ENCODE measurements at places on chromosomes 4 and X.

DNA sequence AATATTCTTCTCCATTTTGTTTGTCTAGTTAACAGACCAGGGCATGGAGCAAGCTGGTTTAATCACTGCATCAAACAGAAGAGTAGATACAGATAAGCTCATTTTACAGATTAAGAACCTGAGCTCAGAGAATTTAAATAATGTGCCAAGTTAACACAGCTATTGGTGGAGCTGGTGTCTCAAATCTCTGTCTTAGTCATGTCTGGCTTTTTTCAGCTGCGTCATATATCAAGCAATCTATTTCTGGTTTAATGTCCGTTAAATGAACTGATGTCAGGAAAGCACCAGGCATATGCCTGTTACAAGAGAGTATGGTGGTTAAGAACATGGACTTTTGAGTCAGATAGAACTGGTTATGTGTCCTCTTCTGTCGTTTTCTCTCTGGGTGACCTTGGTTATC, 79.8 kb upstream of the ADGRA3 start:
- DNase-seq = no peak

- no peak for DNase-seq
Observed at GRCh38 chr4:125780164-125780563, 465.4 kb downstream of the FAT4 start.

GRCh38 chrX:107396235-107396634, 53.2 kb upstream of the FRMPD3 start:
- DNase-seq = no peak

DNA sequence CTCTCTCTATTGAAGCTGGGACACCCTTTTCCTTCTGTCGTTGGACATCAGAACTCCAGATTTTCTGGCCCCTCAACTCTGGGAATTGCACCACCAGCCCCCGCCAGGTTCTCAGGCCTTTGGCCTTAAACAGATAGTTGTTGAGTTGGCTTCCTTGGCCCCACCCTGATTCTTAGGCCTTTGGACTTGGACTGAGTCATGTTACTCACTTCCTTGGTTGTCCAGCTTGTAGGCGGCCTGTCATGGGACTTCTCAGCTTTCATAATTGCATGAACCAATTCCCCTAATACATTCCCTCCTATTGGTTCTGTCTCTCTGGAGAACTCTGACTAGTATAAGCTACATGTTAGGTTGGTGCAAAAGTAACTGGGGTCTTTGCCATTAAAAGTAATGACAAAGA, 195.7 kb downstream of the GPAT3 start:
- DNase-seq = no peak

DNA sequence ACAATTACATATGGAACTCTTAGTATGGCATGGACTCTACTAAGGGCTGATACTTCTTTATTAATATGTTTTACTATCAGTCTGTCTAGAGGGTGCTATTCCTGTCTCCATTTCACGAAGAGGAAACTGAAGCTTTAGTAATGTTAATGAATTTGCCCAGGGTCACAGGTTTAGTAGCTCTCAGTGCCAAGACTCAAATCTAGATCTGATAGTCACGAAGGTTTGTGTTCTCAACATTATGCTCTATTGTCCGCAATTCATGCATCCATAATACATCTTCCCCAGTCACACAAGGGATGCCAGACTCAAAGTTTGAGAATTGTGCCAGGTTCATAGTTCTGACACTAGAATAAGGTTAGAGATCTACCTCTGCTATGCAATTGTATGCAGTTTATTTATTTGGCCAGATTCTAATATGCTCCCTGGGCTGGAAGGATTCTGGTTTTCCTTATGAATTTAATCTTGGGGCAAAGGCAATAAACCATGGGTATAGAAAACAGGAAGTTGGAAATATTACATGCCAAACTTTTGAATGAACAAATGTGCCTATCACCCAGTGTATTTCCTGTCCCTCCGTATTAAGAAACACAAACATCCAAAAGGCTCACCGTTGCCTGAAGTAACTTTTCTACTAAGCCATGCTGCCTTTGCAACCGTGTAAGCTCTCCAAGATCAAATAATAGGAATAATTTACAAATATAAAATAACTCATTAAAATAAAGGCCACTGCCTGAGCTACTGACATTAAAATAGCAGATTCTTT, 478.5 kb downstream of the INPP4B start:
- no peak for DNase-seq

GRCh38 chr4:124173912-124174311, 538.6 kb downstream of the ANKRD50 start:
- no peak for DNase-seq

GRCh38 chr4:77861495-77861894, 1.1 kb upstream of the MRPL1 start:
- no peak for DNase-seq

DNA sequence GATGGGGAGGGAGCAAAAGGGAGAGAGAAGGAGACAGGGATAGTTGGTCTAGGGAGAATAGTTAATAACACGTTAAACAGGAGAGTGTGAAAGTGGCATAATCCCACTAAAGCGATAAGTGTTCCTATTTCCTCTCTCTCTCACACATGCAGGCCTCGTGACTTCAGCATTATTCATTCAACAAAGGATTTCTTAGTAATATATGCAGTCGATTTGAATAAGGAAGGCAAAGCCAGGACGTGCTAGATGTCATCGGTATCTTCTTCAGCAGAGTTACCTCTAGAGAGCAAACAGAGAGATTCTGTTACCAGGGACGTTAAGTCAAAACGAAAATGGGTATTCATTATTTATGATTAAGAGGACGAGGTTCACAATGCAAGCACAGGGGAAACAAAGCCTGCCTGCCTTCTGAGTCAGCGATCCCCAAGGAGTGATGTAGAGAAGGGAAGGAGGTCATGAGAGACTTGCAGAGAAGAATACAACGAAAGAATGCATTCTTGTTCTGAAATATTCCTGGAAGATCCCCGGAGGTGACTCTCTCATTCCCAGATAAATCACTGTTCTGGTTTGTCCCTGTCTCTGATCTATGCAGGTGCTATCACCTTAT, 1048.4 kb downstream of the NLGN4X start:
- no peak for DNase-seq

DNA sequence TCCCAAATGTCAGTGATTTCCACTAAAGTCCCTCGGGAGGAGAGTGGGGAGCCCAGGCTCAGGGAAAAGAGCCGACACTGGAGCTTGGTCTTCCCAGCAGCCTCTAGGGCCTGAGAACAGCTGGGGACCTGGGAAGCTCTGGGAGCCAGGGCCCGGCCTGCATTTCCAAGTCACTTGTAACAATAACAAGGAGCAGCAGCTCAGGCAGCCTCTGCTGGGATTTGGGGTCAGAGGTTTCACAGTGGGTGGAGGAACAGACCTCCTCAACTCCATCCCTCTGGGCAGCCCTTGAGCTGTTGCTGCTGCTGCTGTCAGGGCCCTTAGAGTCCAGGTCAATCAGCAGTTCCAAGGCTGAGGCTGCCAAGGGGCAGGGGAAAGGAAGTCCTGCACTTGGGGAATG, 11.1 kb downstream of the STARD8 start:
- no peak for DNase-seq

- DNase-seq = no peak
Observed at GRCh38 chr4:85966373-85966772, 393.5 kb downstream of the MAPK10 start.

DNA sequence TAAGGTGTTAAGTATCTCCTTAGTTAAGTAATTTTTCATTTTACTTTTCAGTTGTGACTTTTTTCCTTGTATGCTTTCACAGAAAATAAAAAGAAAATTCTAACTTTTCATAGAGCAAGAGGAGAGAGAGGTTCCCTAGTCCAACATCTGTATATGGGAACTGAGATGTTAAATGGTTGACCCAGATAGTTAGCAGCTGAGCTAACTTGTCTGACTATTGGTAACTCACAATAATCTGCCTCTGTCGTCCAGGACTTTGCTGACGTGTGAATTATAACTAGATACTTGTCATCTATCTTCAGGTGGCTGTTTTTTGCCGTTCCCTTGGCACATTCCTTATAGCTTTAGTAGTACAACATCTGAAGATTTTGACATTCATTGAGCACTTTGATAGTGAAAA, 29.9 kb downstream of the TBC1D19 start:
- no peak for DNase-seq

- no peak for DNase-seq
Observed at GRCh38 chr4:128056396-128056795, 4.7 kb upstream of the LARP1B start.

DNA sequence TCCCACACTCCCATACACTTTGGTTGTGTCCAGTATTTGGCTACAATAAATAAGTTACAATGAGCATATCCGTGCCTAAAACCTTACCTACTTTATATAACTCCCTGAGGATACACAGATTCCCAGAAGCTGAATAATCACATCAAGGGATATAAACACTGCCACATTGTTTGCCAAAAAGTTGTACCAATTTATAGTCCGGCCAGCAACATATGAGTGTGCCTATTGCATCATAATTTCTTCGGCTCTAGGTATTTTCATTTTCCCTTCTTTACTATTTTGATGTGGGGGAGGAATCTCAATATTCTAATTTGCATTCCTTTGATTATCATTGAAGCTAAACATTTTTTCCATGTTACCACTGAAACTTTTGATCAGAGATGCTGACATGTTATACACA, 146.4 kb downstream of the PCDH19 start:
- no peak for DNase-seq

GRCh38 chr4:146265950-146266490, 51.7 kb downstream of the REELD1 start:
- no peak for DNase-seq

DNA sequence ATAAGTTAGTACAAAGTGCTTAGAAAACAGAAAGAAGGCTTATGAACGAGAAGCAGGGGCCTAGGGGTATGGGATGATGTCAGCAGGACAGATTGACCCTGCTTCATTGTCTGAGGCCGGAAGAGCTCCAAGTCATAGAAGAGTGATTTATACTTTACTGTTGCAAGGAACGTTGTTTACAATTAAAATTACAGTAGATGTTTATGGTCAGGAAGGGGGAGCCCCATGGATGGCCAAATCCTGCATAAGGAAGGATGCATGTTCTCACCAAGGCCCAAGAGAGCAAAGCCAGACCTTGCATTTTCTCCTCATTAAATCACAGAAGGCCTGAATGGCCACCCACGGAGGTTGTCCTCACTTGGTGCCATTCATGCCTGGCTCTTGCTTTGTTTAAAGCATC, 115.3 kb downstream of the LDB2 start:
- DNase-seq = no peak

DNA sequence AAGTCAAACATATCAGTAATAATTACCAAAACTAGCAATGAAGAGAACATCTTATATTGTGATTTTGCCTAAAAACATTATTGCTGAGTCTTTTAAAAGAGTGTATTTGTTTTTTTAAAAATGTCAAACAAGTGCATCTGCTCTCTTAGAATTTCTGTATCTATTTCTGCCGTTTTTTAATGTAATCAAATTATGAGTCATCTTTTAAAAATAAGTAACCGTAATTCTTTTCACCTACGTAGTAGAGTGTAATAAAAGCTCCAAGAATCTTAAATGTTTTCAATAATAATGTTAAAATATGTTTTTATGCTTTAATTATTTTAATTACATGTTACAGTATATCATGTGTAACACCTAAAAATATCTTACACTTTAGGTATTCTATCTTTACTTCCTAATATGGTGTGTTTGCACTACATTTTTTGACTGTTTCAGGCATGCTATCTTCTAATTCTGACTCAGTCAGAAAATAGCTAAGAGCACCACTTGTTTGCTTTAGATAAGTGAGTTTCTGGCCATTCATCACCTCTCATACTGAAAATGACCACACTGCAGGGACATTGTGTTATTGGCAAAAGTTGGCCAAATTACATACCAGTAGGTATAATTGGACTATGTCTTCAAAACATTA, 368.5 kb downstream of the PCDH7 start:
- DNase-seq = no peak

GRCh38 chr4:113325876-113326615, 276.6 kb downstream of the ANK2 start:
- no peak for DNase-seq

- no peak for DNase-seq
Observed at GRCh38 chrX:23656091-23656490, 11.2 kb upstream of the PRDX4 start.

DNA sequence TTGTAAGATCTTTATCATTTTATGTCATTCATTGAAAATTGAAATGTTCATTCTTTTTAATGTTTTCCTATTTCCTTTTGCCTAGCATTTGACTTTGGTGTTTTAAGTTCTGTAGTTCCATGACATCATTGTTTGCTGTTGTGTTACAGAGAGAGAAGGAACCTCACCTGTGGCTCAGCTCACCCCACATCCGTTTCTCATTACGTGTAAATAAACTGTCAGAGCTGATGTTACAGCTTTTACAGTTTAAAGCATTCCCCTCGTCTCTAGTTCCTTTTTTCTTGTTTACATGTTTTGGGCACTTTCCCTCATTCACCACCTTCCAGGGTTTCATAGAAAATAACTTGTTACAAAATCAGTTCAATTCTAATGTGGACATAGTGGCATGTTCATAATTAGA, 137.2 kb downstream of the FNIP2 start:
- DNase-seq = no peak

GRCh38 chr4:53633608-53634007, 42.3 kb upstream of the LNX1 start:
- no peak for DNase-seq

DNA sequence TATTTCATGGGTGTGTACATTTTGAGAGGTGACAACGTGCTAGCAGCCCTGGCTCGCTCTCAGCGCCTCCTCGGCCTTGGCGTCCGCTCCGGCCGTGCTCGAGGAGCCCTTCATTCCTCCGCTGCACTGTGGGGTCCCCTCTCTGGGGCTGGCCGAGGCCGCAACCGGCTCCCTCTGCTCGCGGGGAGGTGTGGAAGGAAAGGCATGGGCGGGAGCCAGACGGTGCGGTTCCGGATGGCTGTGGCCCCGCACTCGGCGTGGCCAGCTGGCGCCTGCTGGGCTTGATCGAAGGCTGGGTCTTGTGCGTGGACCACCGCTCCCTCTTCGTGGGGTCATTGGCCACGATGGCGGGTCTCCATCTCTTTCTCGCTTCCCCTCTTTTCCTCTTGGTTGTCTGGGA, 17.2 kb upstream of the SFRP2 start:
- DNase-seq = no peak

DNA sequence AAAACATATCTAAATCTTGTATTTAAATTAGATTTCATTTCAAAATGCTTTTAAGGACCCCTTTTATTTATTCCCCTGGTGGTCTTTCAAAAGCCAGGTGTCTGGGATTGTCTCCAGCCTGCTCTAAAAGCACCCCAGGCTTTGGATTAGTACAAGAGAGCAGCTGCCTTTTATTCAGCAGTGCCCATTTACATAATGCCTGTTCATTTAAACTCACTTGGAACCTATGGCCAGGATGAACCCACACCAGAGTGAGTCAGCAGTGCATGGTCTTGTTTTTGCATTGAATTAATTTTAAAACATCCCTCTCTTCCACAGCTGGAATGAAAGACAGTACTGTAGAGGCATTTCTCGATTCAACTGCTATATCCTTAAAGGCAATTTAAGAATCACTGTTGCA, 64.1 kb upstream of the TENM3 start:
- DNase-seq = no peak

DNA sequence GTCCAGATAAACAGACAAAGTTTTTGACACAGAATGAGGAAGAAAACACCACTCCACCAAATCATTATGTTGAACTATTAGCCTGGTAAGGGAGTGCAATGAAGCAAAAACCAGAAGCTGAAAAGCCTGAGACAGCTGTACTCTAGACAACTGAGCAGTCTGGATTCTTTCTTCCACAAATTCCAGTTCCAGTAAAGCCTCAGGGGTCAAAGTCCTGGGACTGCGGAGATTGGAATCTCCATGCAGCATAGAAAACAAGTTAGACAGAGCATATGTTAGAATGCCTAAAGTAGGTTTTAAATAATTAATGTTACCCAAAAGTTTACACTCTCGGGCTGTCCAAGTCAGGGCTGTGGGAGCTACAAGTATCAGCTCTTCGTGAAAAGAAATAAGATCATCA, 263.2 kb downstream of the TECRL start:
- no peak for DNase-seq

GRCh38 chr4:17065821-17066220, 167.4 kb upstream of the LDB2 start:
- DNase-seq = no peak

Data from stimulated activated CD4-positive, alpha-beta T cell treated with anti-CD3 and anti-CD28 coated beads, Interleukin-12 subunit alpha, Interleukin-12 subunit beta, amount 100 ng/mL, for 24 hours (primary cell).